Activated CD4-positive, alpha-beta T cell treated with anti-CD3 and anti-CD28 coated beads for 36 hours (primary cell): ENCODE measurements at places on chromosomes 2 and 18. TPM values are rescaled to one million over a fixed set of nuclear protein-coding genes. Genes with fewer than 3 reads are reported as not detected.

Gene TBC1D8
- 3.4 TPM for total RNA-seq

Gene VIL1
- total RNA-seq = not detected

Gene VWC2L
- not detected for total RNA-seq

Gene TMEM163
- 0.11 TPM for total RNA-seq

Gene CENPA
- 37.0 TPM for total RNA-seq

Gene ACVR1C
- 1.7 TPM for total RNA-seq

Gene MAP3K19
- total RNA-seq = not detected

Gene ATOH8
- total RNA-seq = not detected

Gene FLACC1
- total RNA-seq = 0.72 TPM

Gene ITPRIPL1
- 24.8 TPM for total RNA-seq

Gene UGT1A9
- not detected for total RNA-seq

Gene CAVIN2
- total RNA-seq = not detected

Gene SLC4A5
- total RNA-seq = 2.2 TPM

Gene KIF5C
- 13.5 TPM for total RNA-seq

Gene ERMN
- total RNA-seq = 1.8 TPM

Gene STK17B
- 178 TPM for total RNA-seq

Gene FOXD4L1
- 0.14 TPM for total RNA-seq

Gene ALPP
- total RNA-seq = not detected

Gene RSAD2
- 10.2 TPM for total RNA-seq

Gene BMP10
- total RNA-seq = not detected

Gene MC4R
- not detected for total RNA-seq

Gene TMBIM1
- 51.1 TPM for total RNA-seq

Gene KLHL30
- not detected for total RNA-seq

Gene SLC30A3
- total RNA-seq = 0.86 TPM

Gene CXCR1
- total RNA-seq = not detected

Gene PFN4
- not detected for total RNA-seq

Gene MAB21L4
- not detected for total RNA-seq

Gene IL1R2
- 25.4 TPM for total RNA-seq

Gene ERBB4
- not detected for total RNA-seq

Gene NFATC1
- total RNA-seq = 104 TPM

Gene GAL3ST2
- 1.0 TPM for total RNA-seq

Gene FASTKD2
- total RNA-seq = 33.9 TPM

Gene GKN1
- not detected for total RNA-seq

Gene GALM
- 57.8 TPM for total RNA-seq

Gene CD8B
- total RNA-seq = 2.1 TPM

Gene CDH7
- not detected for total RNA-seq
